ENCODE measurements at places on chromosomes 7 and 10.

DNA sequence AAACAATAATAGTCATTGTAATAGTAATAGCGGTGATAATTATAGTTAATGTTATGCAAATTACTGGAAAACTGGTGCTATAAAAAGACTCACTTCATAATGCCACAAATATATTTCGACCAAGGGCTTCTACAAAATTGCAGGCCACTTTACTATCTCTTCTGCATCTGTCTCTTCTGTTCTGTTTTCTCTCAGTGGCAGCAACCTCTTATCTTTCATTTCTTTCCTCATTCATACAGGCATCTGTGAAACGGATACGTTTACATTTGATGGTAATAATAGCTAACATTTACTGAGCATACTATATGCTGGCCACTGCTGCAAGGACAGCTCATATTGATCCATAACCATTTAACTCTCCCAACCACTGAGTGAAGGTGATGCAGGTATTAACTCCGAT is 537.4 kb upstream of the PFKP start:
- DNase-seq = no peak

GRCh38 chr10:14547816-14548215 is 217.1 kb upstream of the FRMD4A start:
- no peak for DNase-seq

GRCh38 chr10:99888622-99889021 is 106.2 kb downstream of the ABCC2 start:
- no peak for DNase-seq

GRCh38 chr7:137909042-137909441 is 62.3 kb upstream of the DGKI start:
- peak; percentile 86 for DNase-seq

DNA sequence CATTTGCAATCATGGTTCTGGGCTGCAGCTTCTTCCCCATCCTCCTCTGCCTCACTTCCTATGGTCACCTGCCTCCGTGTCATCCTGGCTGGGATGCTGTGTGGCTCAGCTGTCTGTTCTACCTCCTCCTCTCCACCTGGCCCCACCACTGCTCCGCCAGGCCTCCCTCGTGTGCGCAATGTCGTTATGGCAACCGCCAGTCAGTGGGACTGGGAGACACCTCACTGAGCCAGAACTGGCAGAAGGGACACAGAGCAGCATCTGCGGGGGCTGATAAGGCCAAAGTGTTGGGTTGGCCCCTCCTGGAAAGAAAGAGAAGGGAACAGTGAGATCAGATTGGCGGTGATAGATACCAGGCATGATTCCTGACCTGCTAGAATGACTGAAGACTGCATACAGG is 527.5 kb downstream of the INHBA start:
- no peak for DNase-seq

GRCh38 chr7:107644309-107644974 is 16.2 kb upstream of the SLC26A4 start:
- DNase-seq = no peak

DNA sequence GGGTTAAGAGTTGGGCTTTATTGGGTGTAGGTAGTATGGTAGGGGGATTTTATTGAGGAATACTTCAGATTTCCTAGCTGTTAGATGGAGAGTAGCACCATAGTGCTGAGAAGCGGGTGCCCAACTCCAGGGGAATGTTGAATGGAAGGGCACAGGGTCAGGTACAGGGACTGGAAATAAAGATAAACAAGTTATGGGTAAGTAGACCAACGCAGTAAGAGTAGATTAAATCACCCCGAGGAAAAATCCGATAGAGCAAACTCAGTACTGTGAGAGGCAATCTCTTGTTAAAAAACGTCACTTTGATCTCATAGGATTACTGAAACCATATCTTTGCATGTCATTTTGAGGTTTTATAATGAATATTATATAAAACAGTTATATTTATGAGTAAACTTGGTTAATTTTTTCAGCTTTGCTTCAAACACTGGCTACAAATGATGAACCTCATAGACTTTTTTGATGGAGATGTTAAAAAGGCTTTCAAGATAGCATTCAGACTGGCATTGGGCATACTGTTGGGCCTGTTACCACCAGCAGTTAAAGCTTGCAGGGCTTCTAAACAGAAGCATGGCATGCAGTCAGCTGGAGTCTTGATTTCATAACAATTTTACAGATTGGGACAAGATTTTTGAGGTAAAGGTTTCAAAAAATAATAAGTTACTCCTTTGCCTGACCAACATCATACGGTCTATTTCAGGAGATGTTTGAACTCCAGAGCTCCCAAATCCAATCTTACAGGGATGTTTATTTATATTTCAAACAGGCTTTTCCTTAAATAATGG is 7.1 kb downstream of the AHR start:
- no peak for DNase-seq

GRCh38 chr7:22601003-22601402 is 101.0 kb upstream of the STEAP1B start:
- DNase-seq = no peak

DNA sequence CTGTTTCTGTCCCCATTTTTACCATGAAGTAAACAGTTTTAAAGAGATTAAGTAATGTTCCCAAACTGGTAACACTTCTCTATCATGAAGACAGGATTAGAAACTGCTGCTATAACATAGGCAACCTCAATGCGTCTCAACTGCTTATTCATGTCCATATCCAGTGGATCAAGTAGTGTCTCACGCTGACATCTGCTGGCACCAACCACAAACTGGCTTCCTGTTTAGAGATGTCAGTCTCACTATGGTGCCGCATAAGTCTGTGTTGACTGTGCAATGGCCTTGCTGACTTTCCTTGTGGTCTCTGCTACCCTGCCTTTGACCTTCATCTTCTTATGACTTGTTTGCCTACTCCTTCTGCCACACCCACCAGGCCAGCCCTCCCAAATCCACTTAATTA is 369.6 kb upstream of the DPP6 start:
- DNase-seq = no peak

DNA sequence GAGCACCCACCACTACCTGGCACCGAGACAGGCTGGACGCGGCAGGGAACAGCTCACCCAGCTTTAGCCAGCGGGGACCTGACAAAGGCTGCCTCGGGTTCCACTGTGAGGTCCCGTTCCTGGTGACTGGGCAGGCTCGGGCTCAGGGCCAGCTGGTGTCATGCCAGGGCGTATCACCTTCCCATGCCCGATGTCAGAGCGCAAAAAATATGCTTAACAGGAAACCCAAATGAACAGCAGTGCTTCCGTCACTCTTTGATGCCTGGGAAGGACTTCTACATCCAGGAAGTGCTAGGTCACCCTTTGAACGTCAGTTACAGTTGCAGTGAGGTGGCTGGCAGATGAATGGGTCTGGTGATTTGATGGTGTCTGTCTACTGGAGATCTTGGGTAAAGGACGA is 106.0 kb downstream of the ADARB2 start:
- DNase-seq = no peak

- no peak for DNase-seq
These were observed 67.5 kb downstream of the PARP12 start for GRCh38 chr7:139995017-139995915.

DNA sequence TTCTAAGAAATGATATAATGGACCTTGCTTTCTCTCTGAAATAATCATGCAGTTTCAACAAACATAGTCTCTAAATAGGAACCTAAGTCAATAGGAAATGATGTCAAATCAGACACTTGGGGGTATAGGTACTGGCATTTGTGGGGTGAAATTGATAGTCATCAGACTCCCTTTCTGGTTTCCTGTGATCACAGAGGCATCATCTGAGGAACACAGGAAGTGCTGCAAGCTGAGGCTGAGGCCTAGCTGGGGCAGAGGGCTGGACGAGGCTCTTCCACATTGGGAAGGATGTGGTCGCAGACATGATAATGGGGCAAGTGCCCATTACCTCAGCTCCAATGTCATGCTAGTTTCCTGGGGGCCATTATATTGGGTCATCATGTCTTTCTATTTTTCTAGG is 33.5 kb upstream of the TARP start:
- no peak for DNase-seq

GRCh38 chr7:50970092-50970491 is 187.4 kb upstream of the GRB10 start:
- DNase-seq = no peak

- no peak for DNase-seq
These were observed 9.7 kb upstream of the ZNF273 start for GRCh38 chr7:64893401-64893800.

DNA sequence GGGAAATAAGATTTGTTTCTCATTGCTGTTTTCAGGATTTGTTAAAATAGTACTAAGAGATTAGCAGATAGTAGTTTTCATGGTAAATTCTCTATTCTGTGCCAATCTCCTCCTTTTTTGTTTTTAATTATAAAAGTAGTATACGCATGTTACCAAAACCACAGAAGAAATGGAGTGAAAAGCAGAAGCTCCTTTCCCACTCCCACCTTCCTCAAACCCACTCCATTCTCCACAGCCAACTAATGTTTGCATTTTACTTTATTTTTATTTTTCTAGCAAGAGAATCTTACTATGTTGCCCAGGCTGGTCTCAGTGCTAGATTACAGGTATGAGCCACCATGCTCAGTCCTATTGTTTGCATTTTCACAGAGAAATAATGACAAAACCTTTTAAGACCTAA is 4.5 kb upstream of the LRMDA start:
- no peak for DNase-seq

DNA sequence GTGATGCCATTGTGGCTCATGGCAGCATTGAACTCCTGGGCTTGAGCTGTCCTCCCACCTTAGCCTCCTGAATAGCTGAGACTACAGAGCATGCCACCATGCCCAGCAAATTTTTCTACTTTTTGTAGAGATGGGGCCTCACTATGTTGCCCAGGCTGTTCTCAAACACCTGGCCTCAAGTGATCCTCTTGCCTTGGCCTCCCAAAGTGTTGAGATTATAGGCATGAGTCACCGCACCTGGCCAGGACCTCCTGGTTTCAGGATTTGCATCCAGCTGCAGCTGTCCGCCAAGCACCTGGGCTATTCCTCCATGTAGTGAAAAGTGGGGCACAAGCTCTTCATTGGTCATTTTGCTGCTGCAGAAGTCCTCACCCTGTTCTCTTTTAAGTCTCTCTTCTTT is 58.9 kb downstream of the ZNF22 start:
- DNase-seq = no peak

DNA sequence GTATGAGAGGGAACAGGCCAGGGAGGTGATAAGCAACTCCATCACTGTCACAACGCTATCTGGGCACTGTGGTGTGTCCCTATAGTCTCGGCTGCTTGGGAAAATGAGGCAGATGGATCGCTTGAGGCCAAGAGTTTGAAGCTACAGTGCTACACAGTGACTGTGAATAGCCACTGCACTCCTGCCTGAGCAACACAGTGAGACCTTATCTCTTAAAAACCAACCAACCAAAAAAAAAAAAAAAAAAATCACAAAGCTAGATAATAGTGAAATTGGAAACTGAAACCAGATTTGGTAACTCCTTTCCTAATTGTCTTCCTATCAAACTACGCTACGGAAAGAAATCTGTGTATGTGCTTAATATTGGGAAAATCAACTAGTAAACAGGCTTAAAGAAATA is 14.1 kb downstream of the MICU1 start:
- DNase-seq = no peak

DNA sequence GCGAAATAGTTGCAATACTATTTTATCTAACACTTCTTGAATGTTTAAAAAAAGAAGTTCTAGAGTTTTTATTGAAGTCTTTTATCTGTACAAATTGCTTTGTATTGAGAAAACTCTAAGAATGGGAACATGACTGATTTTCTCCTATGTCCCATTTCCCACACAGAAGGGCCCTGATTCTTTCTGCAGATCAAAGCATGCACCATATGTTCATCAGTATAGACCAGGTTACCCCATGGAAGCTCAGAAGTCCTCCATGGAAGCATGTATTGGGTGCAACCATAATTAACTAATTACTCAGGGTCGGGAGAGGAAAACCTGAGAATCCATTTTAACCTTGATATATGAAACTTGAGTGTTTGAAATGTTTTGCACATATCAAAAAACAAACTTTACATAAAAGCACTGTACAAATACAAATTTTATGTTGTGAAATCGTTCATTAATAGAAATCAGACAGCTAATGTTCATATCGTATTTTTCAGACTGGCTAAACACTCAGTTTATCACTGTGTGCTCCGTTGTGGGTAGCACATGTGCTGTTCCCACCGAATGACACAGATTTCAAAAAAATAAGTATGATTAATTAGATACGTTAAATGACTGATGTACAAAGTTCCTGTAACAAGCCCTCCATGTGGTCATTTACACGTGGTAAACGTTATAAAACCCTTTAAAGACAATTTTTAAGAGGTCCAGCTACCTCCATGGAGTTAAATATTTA is 71.5 kb downstream of the PTF1A start:
- no peak for DNase-seq

DNA sequence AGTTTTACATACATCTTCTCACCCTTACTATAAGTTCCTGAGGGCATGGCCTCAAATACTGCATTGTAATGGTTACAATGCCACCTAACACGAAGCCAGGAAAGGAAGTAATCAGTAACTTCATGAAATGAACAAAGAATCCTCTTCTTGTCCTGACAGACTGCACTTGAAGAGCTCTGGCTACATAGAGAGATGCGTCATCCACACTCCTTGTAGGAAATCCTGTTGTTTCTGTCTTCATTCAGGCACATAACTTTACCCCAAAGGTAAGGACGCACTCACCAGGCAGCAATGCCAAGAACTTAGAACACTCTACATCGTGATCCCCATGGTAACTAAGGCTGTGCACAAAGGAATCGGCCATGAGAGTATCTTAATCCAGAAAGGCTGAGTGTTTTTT is 80.3 kb upstream of the ARID5B start:
- no peak for DNase-seq

DNA sequence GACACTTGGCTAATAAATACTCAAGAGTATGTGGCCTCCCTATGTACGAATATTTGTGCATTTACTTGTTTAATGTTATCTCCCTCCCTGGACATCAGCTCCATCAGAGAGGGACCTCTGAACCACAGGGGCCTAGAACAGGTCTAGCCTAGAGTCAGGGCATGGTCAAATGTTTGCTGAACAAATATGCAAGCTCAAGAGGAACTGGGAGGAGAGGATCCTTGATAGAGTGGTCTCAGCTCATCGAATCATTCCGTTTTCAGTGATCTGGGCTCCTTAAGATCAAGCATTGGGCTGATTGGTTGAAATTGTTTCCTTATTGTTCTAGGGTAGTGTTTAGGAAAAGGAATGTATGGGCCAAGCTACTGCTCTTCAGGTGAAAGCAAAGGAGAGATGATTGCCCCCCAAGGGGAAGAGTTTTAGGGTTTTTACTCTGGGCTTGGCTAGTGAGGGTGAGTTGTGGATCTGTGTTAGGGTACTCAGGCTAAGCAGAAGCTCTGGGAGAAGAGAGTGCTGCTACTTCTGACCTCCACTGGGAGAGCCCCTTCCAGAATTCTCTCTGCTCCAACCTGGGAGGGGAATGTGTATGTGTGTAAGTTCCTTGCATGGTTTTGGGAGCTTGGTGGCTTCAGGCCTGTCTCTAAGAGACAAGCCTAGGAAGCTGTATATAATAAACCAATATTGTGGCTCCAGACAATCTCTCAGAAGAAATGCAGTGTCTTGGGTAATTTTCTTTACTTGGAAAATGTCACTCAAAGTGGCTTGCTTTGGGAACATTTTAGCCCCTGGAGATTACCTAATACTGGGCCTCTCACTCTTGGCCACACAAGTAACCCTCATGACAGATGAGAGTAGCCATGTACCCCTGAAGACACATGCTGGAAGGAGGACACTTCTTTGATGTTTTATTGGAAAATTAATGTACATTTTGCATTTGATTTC is 110.0 kb downstream of the EMX2 start:
- no peak for DNase-seq

GRCh38 chr7:107115762-107116540 is 52.9 kb upstream of the HBP1 start:
- no peak for DNase-seq

GRCh38 chr10:121032460-121032859 is 181.3 kb downstream of the WDR11 start:
- DNase-seq = no peak

GRCh38 chr10:29353305-29353704 is 64.4 kb downstream of the LYZL1 start:
- no peak for DNase-seq
